CD4-positive, alpha-beta memory T cell (primary cell): ENCODE measurements at places on chromosomes 1 and 21. TPM values are rescaled to one million over a fixed set of nuclear protein-coding genes. Genes with fewer than 3 reads are reported as not detected.

The S100A7 gene
- polyA plus RNA-seq, result not detected

The MRPL9 gene
- 134 TPM for polyA plus RNA-seq

The IL19 gene
- not detected for polyA plus RNA-seq

The INSRR gene
- polyA plus RNA-seq, result not detected

The TMEM9 gene
- 25.4 TPM for polyA plus RNA-seq

The GSTM1 gene
- polyA plus RNA-seq, result not detected

The GNG4 gene
- not detected for polyA plus RNA-seq

The FCN3 gene
- not detected for polyA plus RNA-seq

The RNU1-1 gene
- polyA plus RNA-seq, result not detected

The CCDC17 gene
- not detected for polyA plus RNA-seq

The LRRC7 gene
- polyA plus RNA-seq, result not detected

The SLAMF9 gene
- not detected for polyA plus RNA-seq

The LCE1D gene
- polyA plus RNA-seq, result not detected

The SPRR1A gene
- polyA plus RNA-seq, result not detected

The NTNG1 gene
- not detected for polyA plus RNA-seq

The PGLYRP4 gene
- not detected for polyA plus RNA-seq

The MRAP gene
- not detected for polyA plus RNA-seq

The HSD11B1 gene
- polyA plus RNA-seq, result 7.3 TPM

The KRTAP13-2 gene
- not detected for polyA plus RNA-seq

The AMY1C gene
- polyA plus RNA-seq, result not detected

The IGSF9 gene
- polyA plus RNA-seq, result not detected

The PTPN22 gene
- polyA plus RNA-seq, result 38.1 TPM

The OXCT2 gene
- not detected for polyA plus RNA-seq

The GCSAML gene
- polyA plus RNA-seq, result not detected

The C8A gene
- not detected for polyA plus RNA-seq

The SLC2A5 gene
- polyA plus RNA-seq, result not detected

The OR14K1 gene
- not detected for polyA plus RNA-seq
